ENCODE measurements at places on chromosomes 5 and 9. TPM values are rescaled to one million over a fixed set of nuclear protein-coding genes. Genes with fewer than 3 reads are reported as not detected.

SCGB3A2 gene
- not detected for total RNA-seq

PCDHGA3 gene
- 3.0 TPM for total RNA-seq

GRIA1 gene
- total RNA-seq = 2.6 TPM

IFNA1 gene
- not detected for total RNA-seq

ACSL6 gene
- 6.2 TPM for total RNA-seq

FCN2 gene
- total RNA-seq = not detected

PTPN3 gene
- total RNA-seq = 22.0 TPM

IL17B gene
- total RNA-seq = 1.7 TPM

DNA sequence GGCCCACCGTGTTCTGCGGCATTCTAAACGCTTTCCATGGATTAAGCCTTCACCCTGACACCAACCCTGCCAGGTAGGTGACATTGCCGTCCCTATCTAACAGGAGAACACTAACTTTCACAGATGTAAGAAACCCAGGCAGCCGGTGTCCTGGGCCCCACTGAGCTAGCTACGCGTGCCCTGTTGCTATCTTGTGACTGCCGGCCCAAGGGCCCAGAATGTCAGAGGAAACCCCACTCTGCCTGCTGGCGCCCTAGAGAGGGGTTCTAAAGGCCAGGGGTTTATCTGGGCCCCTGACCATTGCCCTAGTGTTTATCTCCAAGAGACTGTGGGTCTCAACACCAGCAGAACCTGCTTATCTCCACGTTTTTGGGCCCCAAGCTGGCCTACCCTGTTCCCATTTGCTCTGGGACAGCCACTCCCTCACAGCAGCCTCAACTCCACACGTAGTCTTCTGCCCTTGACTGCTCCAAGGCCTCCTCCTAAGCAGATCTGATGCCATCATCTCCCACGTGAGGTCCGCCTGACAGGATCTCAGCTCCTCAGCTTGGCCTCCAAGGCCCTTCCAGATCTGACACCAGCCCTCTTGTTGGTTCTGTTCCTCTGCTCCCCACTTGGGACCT lies 18.1 kb upstream of the ZBTB34 start:
- no peak for DNase-seq

DNA sequence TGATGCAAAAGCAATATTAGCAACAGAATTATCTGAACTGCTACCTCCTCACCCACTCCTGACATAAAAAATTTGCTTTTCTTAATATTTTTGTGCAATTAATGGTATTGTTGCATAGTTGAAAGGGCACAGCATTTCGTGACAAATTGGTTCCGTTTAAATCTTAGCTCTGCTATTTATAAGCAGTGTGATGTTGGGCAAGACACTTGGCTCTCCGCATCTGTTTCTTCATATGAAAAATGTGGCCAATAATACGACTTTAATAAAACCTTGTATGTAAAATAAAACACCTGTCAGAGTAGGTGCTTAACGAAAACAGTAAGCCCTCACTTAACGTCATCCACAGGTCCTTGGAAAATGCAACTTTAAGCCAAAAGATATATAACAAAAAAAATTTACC lies 4.2 kb downstream of the TMEM167A start:
- no peak for DNase-seq

GRCh38 chr5:103057208-103058130 lies 62.5 kb downstream of the GIN1 start:
- no peak for DNase-seq

DNA sequence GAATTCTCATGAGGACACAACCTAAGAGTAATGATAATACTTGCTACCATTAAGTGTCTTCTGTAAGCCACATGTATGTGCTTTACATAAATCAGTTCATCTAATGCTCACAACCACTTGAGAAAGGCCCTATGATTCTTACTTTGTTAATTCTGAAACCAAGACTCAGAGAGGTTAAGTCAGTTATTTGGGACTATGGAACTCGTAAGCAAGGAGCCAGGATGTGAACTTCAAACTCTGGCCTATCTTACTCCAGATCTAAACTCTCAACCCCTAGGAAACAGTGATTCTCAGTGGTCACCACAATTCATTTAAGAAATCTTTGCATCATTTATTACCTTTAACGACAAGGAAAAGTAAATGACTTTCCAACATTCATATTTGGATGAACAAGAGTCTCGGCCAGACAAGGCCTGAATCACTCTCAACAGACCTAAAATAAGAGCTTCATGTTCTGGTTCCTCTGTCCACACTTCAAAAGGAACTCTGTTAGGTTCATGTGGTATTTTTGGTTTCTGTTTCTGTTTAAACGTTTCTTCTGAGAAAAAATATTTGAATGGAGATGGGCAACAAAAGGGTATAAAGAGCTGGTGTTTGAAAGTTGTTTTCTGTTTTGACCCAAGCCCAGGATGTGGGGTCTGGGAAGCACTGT lies 104.8 kb downstream of the LPAR1 start:
- DNase-seq = no peak

GRCh38 chr9:5579881-5580280 lies 49.0 kb upstream of the RIC1 start:
- DNase-seq = no peak

GRCh38 chr5:57741336-57741735 lies 258.7 kb upstream of the ACTBL2 start:
- DNase-seq = no peak

DNA sequence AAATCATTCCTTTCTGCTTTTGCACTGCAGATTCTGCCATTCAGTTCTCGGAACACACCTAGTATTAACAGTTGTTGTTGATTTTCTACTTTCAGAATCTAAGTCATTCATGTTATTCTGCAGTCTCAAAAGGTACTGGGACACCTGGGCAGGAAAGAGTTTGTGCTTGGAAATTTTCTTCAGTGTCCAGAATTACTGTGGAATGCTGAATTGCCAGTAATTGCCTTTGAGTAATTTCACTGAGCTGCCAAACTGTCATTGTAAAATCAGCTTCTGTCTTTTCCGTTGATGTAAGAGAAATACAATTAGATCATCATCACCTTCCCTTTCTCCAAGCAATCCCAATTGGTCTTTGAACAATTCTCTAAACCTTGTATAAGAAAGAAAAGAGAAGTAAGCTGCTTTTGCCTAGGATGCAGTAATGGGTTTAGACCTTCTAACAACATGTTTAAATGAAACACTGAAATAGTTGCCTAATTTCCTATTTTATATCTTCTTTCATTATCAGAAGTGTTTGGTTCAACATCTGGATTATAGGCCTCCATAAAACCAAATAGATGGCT lies 75.7 kb upstream of the TGFBR1 start:
- DNase-seq = no peak

- DNase-seq = no peak
These were observed 50.6 kb upstream of the CLK4 start for GRCh38 chr5:178677429-178677828.

DNA sequence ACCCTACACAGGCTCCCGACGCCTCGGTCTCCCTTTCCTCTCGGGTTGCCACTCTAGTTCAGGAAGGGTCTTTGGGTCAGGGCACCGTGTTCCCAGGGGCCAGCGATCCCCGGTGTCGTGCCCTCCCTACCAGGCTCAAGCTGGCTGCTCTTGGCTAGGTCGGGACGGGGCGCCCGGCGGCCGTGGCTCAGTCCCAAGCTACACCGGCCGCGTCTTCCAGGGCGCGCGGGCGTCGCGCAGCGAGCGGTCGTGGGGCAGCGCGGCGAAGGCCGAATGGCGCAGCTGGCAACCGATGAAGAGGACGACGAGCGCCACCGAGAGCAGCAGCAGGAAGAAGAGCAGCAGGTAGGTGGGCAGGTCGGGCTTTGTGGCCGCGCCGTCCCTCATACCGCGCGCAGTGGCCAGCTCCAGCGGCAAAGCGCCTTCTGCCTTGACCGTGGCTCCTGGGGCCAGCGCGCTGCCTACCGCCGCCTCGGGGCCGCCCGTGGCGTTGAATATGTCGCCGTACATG lies 892 bp downstream of the SMIM32 start:
- peak; percentile 5 for DNase-seq

- DNase-seq = no peak
These were observed 703.0 kb upstream of the NUDT12 start for GRCh38 chr5:104265531-104266140.

DNA sequence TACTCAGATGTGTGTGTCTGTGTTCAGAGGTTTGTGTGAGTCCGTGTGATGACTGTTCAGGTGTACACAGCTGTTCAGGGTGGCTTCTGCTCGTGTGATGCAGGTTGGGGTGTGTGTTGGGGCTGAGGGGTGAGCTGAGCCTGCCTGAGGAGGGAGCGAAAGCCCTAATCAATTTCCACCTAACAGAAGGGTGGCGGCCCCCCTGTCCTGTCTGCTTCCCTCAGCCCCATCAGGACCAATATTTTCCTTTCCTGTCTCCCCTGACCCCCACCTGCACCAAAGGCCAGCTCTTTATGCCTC lies 30.2 kb downstream of the LHX2 start:
- no peak for DNase-seq

DNA sequence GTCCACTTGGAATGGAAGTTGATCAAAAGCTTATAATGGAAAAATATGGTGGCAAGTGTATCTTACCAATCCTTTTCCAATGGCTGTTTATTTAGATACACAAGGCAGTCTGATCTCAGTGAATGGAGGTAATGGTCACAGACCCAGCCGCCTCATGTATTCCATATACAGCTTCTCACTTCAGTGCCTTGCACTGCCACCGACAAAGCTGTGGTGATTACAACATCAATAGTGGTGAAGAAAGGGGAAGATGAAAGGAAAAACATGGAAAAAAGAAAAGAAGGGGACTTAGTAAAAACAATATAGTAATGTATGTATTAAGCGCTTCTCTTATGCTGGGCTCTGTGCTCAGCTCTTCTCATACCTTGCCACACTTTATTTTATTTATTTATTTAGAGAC lies 297.3 kb upstream of the RASA1 start:
- no peak for DNase-seq

DNA sequence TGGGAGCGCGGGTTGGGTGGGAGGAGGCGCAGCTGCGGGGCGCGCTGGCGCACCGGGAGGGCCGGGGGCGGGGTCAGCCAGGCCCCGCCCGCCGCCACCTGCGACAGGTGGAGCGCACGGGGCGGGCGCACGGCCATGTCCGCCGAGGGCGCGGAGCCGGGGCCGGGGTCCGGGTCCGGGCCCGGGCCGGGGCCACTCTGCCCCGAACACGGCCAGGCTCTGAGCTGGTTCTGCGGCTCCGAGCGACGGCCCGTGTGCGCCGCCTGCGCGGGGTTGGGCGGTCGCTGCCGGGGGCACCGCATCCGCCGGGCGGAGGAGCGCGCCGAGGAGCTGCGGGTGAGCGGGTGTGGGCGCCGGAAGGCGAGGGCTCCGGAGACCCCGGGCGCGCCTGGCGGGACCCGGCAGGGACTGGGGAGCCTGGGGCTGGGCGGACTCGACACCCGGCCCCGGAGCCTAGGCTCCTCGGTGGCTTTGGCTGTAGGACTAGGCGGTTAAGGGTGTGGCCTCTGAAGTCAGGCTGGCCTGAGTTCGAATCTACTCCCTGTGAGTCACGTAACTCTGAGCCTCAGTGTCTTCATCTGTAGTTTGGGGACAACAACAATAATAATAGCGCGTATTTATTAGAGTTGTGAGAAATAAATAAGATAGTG lies at the start of gene BSPRY:
BSPRY (plus strand) TSS at position 97 of the 650 bp plus-strand sequence; CDS start at position 136, 39 bp downstream.
- DNase-seq = peak; percentile 72

All from thyroid gland (tissue), 4 donors.